ENCODE measurements at places on chromosomes 16 and 17.

DNA sequence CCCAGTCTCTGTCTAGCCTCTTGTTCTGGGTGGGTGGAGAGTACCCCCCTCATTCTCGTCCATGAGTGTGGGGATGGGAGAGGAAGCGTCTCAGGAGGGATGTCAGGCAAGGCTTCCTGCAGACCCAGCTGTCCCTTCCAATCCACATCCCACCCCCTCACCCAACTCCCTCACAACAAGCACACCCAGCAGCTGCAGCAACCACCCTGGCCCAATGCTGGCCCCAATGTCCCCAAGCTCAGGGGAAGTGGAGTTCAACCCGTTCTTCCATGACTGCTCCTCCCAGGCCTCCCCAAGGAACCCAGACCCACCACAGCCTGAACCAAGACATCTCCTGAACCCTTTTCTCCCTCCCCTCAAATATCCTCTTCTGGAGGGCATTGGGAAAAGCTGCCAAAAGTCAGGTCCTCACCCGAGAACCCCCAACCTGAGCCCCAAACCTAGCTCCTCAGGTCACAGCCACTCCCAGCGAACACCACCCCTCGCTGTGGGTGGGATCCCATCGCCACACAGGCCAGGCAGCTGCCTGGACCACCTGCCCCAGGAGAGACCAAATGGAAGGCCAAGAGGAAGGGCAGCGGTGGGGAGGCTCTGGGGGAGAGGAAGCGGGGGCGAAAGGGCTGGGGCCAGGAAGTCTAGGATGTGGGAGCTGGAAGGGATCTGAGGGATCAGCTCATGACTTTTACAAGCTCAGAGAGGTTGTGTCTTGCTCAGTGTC, 47.6 kb downstream of the FZD2 start:
- no peak for DNase-seq

DNA sequence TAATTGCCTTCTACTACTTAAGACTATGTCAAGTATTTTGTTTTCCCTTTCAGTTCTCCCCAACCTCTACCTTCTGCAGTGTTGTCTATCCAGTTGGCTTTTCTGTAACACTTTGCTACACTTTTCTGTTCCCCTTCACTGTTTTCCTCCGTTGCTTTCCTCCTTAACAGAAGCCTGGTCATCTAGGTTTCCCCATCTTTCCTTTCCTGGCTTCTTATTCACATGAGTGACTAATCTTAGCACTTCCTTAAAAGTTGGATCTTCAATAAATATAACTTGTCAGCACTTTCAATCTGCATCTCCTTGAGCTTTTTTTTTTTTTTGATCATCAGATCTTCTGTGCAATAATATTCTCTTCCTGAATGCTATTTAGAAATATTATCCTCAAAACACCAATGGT, 2.8 kb upstream of the SLFN11 start:
- DNase-seq, result no peak

- DNase-seq, result no peak
These were observed 152.7 kb upstream of the GSE1 start for GRCh38 chr16:85460252-85461021.

DNA sequence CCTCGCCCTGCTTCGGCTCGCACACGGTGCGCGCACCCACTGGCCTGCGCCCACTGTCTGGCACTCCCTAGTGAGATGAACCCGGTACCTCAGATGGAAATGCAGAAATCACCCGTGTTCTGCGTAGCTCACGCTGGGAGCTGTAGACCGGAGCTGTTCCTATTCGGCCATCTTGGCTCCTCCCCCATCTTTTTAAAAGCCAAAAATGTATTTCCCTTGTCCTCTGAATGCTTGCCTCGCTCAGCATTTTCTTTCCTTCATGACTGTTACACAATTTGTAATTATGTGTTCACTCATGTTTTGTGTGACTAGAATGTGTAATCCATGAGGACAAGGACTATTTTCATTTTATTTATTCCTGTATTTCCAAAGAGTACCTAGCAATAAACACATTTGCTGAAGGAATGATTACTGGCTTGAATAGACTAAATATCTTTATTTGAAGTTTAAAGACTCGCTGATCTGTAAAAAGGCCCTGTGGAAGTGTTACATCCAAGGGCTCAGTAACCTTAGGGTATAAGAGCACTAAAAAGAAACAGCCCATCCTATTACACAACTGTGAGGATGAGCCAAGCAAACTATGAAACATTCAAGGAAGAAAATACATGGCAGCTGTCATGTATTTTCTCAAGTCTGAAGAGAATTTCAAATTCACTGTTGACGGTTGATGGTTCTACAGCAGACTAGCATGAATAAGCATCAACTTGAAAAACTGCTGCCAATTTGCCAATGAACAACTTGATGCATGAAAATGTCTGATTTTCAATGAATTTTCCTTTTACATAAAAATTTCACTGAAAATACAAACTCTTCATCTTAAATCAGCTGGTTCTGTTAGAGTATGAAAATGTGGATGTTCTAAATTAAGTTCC, 192.6 kb downstream of the MYO1D start:
- DNase-seq, result no peak

DNA sequence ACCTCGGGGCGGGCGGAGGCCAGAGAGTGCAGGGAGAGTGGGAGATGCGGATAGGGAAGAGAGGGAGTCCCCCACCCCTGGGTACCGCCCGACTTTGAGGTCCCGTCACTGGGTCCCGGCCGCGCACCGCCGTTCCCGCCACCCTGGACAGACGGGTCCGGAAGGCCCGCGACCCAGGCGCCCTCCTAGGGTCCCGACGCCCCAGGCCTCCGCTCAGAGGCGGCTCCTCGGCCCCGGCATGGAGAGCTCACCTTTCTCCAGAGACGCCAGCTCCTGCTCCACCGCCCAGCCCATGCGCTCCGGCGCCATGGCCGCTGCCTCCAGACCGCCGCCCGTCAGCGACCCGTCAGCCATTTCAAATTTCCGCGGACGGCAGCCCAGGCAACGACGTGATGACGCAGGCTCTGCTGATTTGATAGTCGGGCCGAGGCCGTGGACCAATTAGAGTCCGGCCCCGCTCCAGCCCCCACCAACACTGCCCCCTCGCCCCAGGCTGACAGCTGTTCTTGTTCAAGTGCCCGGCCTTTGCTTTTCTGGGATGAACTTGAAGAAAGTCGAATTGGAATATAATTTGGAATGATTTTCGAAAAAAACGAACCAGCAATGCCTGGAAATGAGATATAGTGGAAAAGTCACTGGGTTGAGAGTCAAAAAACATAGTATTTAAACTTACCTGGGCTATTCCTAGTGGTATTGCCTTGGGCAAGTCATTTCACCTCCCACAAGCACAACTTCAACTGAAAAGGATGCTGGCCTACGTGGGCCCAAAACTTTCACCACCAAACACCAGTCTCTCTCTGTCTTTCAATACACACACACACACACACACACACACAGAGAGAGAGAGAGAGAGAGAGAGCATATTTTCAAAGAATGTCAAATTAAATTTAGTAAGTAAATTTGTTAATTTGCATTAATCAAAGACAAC, at the start of gene SHCBP1:
Gene SHCBP1 (minus strand): TSS at position 374 of the 928 bp plus-strand sequence. CDS start 20 bp downstream, at position 354.
- DNase-seq, result peak; percentile 71

DNA sequence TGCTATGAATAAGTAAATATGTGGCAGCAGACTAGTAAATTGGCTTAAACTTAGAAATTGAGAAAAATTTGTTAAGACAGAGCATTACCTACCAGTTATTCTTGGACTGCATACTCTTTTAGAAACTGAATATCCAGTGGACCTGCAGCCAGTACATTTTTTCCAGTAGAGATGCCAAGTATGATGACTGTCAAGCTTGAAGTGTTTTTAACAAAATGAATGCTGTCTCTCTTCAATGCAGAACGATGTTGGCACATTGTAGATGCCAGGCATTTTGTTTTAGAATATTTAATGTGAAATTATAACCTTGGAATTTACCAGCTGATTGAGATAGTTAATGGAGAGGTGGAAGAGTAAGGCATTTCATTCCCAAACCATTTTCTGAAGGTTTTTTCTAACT, 52.5 kb downstream of the NFAT5 start:
- DNase-seq, result no peak

DNA sequence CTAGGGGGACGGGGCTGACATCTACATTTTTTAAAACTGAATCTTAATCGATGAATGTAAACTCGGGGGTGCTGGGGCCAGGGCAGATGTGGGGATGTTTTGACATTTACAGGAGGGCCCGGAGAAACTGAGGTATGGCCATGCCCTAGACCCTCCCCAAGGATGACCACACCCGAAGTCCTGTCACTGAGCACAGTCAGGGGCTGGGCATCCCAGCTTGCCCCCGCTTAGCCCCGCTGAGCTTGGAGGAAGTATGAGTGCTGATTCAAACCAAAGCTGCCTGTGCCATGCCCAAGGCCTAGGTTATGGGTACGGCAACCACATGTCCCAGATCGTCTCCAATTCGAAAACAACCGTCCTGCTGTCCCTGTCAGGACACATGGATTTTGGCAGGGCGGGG, 21.4 kb downstream of the ADAM11 start:
- no peak for DNase-seq

- no peak for DNase-seq
These were observed 100.5 kb downstream of the AIPL1 start for GRCh38 chr17:6334386-6334785.

GRCh38 chr17:4560421-4560820, at the start of gene GGT6:
GGT6 (minus strand) TSS chr17:4560577; CDS start chr17:4560521, 56 bp downstream.
- no peak for DNase-seq

DNA sequence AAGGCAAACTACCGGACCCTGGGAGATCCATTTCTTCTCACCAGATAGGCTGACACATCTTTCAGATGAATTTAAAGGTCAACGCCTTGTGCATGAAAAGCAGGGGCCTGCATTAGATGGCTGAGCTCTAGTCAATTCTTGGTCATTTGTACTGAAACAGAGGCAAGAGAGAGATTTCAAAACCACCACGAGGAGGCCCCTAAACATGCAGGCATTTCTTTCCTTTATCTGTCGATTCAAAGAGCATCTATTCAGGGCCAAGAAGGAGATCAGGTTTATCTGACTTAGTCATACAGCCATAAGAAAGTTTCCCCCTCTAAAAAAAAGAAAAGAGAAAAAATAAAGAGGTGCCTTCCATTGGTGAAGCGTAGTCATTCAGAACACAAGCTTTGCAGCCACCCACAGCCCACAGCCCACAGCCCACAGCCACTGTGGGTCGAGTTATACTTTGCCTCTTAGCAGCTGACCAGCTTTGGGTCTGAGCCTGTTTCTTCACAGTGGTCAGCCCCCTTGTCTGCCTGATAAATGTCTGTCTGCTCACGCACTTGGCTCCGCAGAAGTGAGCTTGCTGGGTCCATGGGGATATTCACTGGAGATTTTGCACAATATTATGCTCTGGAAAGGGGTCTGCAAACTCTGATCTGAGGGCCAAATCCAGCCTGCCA, 207.5 kb downstream of the CDH13 start:
- no peak for DNase-seq

DNA sequence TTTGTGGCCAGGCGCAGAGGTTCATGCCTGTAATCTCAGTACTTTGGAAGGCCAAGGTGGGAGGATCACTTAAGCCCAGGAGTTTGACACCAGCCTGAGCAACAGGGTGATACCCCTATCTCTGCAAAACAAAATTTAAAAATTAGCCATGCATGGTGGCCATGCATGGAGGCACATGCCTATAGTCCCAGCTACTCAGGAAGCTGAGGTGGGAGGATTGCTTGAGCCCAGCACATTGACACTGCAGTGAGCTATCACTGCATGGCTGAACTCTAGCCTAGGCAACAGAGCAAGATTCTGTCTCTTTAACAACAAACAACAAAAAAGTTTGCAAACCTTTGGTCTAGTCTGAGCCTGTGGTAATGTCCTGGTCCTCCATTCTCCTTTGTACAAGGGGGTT, 69.2 kb upstream of the CNEP1R1 start:
- DNase-seq, result no peak

DNA sequence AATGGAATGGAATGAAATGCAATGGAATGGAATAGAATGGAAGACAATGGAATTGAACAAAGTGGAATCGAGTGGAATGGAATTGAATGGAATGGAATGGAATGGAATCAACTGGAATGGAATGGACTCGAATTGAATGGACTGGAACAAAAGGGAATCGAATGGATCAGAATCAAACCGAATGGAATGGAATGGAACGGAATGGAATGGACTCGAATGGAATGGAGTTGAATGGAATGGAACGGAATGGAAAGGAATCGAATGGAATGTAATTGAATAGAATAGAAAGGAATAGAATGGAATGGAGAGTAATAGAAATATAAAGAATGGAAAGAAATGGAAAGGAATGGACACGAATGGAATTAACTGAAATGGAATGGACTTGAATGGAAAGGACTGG, 475.2 kb upstream of the WSB1 start:
- DNase-seq, result no peak

DNA sequence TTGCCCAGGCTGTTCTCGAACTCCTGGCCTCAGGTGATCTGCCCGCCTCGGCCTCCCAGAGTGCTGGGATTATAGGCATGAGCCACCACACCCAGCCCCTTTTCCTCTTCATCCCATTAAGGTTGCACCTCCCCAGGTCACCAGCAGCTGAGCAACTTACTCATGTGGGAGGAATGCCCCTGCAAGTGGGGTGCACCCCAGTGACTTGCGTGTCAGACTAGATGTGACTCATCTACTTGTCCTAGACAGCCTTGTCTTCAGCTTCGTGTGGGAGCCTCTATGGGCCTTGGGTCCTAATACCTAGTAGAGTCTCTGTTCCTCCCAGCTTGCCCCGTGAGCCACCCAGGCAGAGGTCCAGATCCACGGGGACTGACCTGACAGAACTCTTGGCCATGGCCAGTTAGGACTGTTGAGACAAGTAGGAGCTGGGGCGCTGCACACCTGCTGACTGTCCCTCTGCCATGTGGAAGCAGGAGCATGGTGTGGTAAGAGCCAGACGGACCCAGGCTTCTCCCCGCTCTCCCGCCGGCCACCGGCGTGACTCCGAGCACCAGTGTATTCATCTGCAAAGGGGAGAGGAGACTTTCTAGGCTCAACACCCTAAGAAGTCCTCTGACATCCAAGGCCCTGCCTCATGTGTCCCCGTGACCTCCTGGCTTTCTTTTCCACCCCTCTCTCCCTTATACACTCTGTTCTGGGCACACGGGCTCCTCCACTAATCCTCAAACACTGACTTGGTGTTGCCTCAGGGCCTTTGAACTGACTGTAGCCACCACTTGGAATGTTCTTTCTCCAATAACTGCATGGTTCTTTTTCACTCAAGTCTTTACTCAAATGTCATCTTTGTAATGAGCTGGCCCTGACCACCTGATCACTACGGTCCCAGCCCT, 11.6 kb upstream of the CBX4 start:
- DNase-seq, result no peak

DNA sequence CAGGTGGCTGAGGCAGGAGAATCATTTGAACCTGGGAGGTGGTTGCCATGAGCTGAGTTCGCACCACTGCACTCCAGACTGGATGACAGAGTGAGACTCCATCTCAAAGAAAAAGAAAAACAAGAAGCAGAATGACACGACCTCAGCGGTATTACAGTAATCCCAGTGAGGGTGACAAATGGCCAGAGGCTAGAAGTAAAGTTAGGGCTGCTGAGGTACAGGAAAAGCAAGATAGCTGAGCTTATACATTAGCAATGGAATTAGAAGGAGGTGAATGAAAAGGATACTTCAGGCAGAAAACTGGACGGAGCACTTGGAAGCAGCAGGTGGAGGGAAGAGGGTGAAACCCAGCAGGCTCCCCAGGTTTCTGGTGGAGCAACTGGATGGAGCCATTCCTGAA, 26.1 kb upstream of the AMZ2 start:
- DNase-seq, result no peak

- no peak for DNase-seq
These were observed 43.4 kb upstream of the CRHR1 start for GRCh38 chr17:45740553-45741330.
